ENCODE measurements at places on chromosomes 7 and 10.

GRCh38 chr10:102425444-102425843 is 4.8 kb downstream of the FBXL15 start:
- no peak for DNase-seq

DNA sequence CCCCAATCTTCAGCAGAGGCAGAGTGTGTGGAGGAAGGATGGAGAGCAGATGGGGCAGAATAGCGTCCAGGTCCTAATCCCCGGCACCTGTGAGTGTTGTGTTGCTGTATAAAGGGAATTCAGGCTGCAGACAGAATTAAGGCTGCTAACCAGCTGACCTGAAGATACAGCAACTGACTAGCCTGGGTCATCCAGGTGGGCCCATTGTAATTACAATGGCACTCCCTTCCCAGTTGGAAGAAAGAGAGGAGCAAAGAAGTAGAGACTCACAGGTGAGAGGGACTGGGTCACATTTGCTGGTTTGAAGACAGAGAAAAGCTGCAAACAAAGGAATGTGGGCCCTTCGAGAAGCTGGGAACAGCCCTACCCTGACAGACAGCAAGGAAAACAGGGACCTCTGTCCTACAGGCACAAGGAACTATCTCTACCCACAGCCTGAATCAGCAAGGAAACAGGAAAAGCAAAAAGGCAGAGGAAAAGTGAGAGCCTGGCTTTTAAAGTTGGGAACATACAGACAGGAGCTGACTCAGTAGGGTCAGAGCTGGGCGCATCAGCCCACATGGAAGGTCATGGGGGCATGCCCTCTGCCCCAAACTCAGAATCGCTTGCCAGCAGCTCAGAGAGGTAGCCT is 11.6 kb upstream of the TMEM72 start:
- no peak for DNase-seq

GRCh38 chr7:14389181-14389591 is 399.7 kb upstream of the ETV1 start:
- no peak for DNase-seq

DNA sequence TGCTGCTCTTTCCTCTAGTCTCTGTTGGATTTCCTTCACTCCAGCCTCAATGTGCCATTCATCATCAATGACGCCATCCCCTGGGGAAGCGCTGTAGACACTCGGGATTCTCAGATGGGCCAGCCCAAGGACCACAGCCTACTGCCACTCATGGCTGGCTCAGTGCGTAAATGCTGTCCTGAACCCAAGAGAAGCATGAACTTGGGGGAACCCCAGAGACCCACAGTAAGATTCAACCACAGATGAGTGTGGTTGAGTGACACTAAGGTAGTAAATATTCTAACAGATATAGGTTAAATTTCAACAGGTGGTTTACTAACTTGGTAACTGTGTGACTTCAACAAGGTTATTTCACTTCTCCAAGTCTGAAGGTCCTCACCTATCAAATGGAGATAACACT is 304.1 kb downstream of the GRM8 start:
- DNase-seq = no peak

DNA sequence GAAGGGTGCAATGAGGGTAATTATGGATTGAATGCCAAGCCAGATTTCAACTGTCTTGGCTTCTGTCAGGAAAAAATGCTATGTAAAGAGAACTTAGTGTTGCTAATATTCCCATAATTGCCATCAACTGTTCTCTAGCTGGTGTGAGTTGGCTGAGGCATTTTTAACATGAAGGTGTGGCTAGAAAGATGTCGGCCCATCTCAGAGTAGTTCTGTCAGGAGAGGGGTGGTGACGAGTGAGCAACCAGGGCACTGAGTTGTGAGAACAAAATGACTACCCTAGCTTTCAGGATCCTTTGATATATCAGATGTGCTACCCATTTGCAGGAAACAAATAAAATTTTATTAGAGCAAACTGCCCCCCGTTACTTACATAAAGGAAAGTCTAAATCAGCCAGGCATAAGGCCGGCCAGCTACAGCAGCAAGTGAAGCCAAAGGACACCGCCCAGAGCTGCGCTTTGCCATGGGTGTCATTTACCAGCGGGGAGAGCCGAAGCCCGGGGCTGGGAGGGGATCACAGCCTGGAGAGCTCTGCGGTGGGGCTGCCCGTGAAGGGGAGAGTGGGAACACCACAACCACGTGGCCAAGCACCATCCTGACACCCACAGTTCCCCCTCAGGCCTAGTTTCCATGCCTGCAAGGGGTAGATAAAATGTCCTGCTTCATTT is 141.4 kb downstream of the ICA1 start:
- DNase-seq = no peak

GRCh38 chr7:68155676-68156075 is 1159.0 kb downstream of the TYW1 start:
- DNase-seq = no peak

All from T-helper 2 cell (primary cell).